ENCODE measurements at places on chromosomes 16 and 17.

GRCh38 chr17:40497695-40498094 is 3.7 kb downstream of the TNS4 start:
- DNase-seq, result peak; percentile 53

- DNase-seq, result no peak
Observed at GRCh38 chr16:16041196-16041892, 91.9 kb downstream of the ABCC1 start.

DNA sequence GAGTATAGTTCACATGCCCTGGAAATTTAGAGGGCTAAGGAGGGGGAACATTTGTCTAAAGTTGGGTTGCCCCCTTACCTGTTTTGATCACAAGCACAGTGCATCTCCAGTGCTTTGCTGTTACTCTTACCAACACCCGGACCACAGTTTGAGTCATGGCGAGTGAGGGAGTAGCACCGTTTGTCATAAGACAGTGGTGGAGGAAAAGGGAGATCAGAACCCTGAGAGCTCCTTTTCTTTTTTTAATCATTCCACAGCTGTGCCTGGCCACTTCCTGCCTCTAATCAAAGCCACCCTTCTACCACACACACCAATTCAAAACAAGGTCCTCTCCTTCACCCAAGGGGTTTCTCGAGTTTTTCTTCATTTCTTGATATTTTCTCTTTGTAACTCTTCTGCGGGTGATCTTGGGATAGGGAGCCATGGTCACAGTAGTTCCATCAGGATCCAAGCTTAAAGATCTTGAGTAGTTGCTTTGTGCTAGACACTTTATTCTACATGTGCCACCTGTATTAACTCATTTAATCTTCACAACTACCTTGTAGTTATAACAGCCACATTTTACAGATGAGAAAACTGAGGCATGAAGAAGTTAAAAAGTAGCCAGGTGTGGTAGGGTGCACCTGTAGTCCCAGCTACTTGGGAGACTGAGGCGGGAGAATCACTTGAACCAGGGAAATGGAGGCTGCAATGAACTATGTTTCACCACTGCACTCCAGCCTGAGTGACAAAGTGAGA is 5.0 kb upstream of the MYL4 start:
- DNase-seq, result peak; percentile 60

GRCh38 chr16:27547134-27547533 is 2.6 kb downstream of the GTF3C1 start:
- peak; percentile 64 for DNase-seq

DNA sequence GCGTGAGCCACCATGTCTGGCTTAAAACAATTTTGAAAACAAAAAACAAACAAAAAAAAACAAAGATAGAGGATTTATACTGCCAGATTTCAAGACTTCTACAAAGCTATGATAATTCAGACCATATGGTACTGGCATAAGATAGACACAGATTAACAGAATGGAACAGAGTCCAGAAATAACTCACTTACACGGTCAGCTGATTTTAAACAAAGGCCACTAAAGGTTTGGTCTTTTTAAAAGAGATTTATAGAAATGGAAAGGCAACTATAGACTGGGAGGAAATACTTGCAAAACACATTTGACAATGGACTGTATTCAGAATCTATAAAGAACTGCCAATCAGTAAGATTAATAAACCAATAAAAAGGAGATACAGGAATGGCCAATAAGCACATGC is 48.6 kb upstream of the MNT start:
- DNase-seq, result no peak

GRCh38 chr17:40415390-40415789 is 2.3 kb downstream of the TOP2A start:
- DNase-seq, result no peak

DNA sequence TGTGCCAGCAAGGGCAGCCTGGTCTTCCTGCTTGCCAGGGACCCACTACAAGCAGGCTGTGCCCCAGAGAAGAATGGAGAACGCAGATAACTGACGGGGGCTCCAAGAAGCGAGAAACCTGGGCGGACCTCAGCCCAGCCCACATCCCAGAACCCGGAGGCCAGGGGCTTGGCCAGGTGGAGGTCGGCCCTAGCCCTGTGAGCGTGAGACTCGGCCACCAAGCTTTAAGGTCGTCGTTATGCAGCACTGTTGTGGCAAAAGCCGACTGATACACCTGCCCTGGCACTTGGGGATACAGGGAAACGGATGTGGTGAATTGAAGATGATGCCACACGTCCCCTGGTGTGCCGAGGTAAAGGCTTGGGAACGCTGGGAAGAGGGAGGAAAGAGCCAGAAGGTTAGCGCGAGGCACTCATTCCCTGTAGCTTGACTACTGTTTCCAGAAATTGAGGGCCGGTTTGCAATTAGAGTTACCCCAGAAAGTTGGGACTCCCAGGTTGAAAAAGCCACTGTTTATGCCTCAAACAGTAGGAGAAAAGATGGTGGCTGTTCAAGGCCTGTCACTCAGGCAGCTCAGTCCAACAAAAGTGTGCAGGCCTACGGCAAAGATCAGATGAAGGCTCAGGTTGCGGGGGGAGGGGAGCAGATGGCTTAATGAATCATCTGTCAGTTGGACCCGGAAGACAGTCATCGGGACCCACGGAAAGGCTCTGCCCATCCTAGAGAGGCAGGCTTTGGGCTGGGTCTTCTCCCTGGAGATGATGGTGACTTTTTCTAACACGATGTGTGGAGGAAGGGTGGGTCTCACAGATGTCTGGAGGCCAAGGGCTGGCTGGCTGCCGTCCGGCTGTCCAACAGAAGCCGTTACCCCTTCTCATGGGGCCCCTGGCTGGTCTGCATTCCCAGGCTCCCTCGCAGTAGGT is 45.6 kb upstream of the BAHCC1 start:
- DNase-seq, result peak; percentile 77

- DNase-seq, result no peak
Observed at GRCh38 chr17:37693328-37693727, 50.1 kb upstream of the DDX52 start.

DNA sequence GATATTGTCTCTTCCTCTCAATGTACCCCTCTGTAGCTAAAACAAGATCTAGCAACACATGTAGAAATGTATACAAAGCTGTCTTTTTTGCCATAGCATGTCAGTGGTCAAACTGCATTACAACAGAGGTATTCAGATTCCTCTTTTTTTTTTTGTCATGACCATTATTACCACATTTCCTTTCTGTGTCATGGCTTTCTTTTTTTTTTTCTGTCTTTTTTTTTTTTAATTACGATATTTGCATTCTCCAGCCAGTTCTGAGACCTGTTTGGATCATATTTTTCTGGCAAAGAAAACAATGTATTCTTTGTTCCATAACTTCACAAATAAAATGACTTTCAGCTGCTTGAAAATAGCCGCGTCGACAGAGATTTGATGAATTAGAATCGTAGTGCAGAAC is 27.4 kb upstream of the CAPNS2 start:
- DNase-seq, result no peak

DNA sequence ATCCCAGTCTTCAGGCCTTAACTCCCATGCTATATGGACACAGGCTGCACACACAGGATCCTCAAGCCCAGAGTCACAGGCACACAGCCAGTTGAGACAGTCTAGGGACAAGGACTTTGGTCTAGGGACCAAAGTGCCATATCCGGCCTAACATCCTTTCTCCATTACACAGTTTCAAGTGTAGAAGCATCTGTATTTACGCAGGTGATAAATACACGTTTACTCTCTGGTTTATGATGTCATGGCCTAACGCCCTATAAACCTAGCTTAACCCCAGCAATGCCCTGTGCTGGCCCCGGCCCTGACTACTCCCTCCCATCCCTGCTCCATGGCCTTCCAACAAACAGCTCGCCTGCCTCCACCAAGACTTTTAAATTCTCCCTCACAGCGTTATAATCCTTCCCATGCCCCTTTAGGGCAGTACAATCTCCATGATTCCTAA is 17.1 kb downstream of the CUEDC1 start:
- no peak for DNase-seq

DNA sequence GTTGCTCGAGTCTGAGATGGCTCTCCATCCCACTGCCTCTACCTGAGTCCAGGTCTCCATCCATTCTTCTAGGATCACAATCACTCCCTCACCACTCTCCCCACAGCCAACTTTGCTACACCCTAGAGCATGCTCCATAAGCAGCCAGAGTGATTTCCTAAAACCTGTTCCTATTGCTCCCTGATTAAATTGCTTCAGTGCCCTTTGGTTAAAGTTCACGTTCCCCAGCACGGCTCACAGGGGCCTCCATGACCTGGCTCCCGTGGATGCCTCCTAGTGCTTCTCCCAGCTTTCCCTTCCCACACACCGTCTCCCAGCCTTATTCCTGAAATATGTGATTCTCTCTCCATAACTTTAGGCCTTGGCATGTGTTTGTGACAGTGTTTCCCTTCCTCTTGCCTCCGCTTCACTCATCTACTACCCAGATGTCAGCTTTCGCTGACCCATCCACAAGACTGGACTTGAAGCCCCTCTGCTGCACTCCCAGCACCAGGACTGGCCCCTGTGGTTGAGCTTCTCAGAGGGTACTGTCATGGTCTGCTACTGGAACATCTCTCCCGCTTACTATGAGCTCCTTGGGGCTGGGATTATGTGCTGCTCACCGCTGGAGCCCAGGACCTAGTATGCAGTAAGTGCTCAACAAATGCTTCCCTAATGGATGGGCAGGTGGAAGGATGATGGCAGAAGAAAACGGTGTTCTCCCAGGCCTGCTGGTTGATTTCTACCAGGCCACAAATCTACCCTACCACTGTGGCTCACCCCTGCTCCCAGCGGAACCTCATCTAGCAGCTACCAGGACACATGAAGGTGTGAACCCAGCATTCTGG is 17.9 kb downstream of the MYO18A start:
- DNase-seq, result no peak

DNA sequence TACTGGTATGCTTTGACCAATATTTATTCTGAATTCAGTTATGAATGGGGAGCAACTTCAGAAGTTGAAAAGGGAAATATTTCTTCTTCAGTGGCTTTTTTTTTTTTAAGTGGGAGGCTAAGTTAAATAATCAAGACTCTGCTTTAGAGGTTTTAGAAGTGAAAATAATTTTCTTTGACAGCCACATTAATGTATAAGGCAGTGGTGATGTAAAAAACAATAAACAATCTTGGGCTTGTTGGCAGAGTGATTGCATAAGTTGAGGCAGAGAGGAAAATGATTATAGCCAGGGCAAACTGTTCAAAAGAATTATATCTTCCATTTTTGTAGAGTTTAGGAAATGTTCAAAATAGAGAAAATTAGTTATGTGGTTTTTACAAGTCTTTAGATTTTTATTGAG is 5.4 kb upstream of the KRT12 start:
- no peak for DNase-seq

DNA sequence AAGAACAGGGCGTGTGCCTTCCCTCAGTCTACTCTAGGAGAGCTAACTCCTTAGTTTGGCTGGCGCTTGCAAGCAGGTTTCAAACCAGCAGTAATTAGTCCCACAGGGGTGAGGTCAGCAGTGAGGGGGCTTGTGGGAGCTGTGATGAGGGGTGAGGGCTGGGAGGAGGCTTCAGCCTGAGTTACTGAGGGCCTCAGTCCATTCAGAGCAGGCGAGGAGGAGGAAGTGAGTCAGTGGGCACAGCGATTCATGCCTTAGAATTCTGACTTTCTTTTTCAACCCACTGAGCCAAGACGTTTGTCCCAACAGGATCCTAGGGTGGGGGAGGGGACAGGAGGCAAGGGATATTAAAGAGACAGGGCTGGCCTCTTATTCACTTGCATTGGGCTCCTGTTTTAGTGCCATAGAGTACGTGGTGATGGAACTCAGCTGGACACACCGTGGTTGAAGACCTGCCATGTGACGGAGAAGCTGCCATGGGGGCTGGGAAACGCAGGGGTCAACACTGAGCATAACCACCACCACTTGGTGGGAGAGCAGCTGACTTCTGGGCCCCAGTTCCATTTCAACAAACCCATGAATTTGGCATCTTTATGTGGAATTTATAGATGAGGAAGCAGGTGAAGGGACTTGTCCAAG is 8.3 kb upstream of the ITGA3 start:
- DNase-seq, result peak; percentile 94

DNA sequence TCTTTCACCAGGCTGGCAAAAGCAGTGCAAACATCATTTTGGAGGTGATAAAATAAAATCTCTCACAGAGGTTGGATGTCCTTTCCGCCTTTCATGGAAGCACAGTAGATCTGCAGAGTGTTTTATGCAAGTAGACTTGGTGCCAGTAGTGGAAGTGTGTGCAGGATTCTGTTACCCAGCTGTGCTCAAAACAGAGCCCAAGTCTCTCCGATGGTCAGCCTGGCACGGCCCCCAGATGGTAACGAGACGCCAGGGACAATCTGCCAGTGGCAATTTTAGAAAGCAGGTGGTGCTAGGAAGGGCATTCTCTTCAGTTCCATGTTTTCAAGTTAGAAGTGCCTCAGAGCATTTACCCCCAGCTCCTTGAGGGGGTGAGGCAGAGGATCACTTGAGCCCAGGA is 1.5 kb upstream of the MTHFSD start:
- no peak for DNase-seq

DNA sequence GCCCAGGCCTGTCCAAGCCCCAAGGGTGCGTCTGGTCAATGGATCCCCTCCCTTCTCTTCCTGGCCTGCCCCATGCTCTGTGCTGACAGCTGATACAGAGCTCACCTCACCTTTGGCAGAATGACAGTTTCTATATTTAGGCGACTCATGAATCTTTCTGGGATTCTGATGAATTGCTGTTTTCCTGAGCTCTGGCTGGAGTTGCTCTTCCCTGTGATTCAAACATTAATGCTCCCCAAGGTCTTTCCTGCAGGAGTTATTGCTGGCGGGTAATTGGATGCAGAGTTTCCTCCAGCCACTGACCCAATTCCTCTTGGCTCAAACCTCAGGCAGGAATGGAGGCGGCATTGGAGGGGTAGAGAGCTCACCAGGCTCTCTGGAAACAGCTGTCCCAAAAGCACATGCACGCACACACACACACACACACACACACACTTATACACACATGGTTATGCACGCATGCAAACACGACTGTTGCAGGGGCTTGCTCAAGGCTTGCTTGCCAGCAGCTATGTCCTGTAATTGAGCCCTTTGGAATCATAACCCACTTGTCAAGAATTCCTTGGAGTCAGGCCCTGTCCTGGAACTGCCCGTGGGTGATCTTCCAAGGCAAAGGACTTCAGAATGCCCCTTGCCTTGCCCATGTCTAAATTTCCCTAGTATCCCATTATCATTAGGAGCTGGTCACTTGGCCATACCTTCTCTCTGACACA is 128.8 kb downstream of the ASIC2 start:
- no peak for DNase-seq
